ENCODE measurements at places on chromosomes 4 and X.

- DNase-seq = no peak
Observed at GRCh38 chr4:14898989-14899388, 103.3 kb upstream of the CPEB2 start.

GRCh38 chrX:115679460-115679859 lies 118.5 kb downstream of the PLS3 start:
- no peak for DNase-seq

GRCh38 chrX:130975947-130976346 lies 72.9 kb upstream of the ENOX2 start:
- no peak for DNase-seq

DNA sequence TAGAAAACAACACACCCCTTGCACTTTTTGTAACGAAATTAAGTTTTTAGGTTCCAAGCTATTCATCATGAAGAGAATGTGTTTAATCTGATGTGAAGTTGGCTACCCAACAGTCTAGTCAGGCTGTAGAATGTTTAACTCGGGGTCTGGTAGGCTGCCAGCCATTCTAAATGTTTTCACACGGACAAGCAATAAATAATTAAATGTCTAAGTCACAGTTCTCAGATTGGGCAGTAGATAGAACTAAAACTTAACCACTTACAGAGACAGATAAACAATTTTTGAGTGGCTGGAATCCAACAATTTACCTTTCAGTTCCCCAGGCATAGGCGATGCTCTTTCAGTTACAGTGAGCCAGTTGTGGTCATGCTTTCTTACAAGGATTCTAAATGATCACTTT lies 66.5 kb downstream of the CHIC2 start:
- no peak for DNase-seq

DNA sequence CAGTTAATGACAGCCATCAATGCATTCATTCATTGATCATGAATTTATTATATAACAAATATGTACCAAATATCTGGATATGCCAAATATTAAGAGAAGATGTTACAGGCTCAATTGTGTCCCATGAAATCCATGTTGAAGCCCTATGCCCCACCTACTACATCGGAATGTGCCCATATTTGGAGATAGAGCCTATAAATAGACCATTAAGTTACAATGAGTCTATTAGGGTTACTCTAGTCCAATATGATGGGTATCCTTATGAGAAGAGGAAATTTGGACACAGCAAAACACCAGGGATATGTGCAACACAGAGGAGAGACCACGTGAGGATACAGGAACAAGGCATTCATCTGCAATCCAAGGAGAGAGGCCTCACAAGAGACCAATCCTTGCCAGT lies 634.5 kb downstream of the DMD start:
- no peak for DNase-seq

GRCh38 chr4:175562542-175562941 lies 249.5 kb downstream of the GPM6A start:
- DNase-seq = no peak

DNA sequence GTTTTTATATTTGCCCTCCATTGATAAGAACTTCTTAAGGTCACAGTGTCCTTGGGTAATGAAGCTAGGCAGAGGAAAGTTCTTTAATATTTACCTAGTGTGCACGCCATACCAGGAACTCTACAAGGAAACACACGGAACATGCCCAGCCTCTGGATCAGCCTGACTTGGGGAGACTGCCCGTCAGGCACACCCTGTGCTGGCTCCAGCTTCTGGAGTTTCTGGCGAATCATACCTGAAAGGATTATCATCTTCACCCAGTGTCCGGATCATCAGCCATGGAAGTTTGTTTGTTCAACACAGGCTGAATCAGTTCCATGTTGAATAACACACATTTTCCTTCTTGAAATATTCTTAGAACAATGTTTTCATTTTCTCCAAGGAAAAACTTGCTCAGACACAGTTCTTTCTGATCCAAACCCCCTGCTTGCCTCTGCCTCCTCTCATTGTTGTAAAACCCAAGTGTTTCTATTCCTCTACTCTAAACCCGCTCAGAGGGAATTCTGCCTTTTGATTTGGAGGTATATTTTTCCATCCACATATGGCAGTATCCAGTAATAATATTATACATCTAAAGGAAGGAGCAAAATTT lies 176.7 kb downstream of the SHROOM3 start:
- no peak for DNase-seq

- no peak for DNase-seq
Observed at GRCh38 chrX:31435592-31435991, 363.8 kb upstream of the FTHL17 start.

- DNase-seq = no peak
Observed at GRCh38 chr4:43130228-43131021, 237.9 kb downstream of the GRXCR1 start.

DNA sequence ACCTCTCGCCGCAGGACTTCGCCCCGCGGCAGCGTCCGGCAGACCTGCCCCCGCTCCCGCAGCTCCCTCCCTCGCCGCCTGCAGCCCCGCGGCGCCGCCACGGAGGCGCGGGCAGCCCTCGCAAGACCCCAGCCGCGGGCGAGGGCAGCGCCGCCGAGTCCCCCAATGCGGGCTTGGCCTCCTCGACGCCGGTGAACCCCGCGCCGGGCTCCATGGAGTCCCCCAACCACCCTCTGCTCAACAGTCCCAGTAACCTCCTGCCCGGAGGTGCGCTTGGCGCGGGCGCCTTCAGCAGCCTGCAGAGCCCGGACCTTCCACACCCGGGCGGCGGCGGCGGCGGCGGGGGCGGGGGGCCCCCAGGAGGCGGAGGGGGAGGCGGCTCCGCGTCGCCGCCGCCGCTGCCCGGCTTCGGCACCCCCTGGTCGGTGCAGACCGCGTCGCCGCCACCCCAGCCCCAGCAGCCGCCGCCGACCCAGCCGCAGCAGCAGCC lies 1.2 kb downstream of the CPEB2 start:
- peak; percentile 49 for DNase-seq

DNA sequence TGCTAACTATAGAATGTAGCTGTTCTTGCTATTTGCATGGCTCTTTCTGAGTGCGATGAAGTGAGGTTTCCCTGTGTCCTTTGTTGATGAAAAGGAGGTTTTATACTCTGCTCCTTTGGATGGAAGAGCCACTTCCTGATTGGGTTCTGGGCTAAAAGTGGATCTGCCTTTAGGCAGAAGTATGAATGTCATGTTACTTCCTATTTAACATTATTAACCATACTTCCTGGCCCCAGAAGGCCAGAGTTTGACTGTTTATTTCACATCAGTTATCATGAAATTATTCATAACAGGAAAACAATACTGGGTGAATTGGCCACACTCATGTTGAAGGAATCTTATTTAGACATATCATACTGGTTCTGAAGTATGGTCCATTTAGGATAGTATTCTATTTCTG lies 386.2 kb downstream of the PCDH7 start:
- no peak for DNase-seq

- DNase-seq = no peak
Observed at GRCh38 chrX:49844611-49845010, 15.5 kb downstream of the PAGE4 start.

GRCh38 chr4:139278485-139278884 lies 1.5 kb downstream of the MGARP start:
- no peak for DNase-seq

DNA sequence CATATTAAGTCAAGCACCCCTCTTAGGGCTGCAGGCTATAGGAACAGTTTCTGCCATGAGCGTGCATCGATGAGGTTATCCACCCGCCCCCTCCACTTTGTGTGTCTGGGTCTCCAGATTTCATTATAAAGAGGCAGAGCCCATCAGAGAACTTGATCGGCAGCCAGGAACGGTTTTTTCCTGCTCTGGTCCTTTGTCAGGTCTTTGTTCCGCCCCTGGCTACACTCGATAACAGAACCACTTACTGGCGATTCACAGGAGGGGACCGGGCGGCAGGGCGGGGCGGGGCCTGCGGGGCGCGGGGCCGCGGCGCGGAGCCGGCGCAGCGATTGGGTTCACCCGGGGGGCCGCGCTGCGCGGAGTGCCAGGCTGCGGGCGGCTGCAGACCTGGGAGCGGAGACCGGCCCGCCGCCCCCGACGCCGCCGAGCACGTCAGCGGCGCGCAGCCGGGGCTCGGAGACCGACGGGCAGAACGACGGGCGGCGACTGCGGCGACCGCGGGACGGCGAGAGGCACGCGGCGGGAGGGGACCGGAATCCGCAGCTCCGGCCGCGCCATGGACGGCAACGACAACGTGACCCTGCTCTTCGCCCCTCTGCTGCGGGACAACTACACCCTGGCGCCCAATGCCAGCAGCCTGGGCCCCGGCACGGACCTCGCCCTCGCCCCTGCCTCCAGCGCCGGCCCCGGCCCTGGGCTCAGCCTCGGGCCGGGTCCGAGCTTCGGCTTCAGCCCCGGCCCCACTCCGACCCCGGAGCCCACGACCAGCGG lies at the start of gene SLC10A4:
Gene SLC10A4, plus strand, starts transcription at position 338 of the 771 bp plus-strand sequence. Its CDS starts 219 bp downstream, at position 557.
- no peak for DNase-seq
